ENCODE measurements at places on chromosomes 12 and 14.

DNA sequence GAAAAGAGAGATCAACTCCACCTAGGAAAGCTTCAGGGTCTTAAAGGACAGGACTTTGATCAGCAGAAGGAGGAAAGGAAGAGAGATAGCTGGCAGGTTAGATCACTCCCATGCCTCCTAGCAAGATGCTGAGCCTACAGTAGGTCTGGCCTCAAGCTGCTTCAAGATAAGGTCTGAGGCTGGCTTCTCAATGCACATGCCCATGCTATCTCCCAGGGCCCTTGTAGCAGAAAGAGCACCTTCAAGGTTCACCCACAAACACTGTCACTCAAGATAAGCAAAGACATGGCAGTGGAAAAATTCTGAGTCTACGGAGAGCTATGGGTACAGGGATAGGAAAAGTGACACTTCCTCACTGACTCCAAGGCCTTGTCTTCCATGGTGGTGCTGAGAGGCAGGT lies 14.3 kb downstream of the REM2 start:
- DNase-seq = no peak

GRCh38 chr12:12266389-12266872 lies 413 bp downstream of the LRP6 start:
- no peak for DNase-seq

GRCh38 chr12:98812225-98812624 lies 167.1 kb downstream of the APAF1 start:
- no peak for DNase-seq

- peak; percentile 16 for DNase-seq
Observed at GRCh38 chr12:22787557-22787956, 162.6 kb downstream of the ETNK1 start.

DNA sequence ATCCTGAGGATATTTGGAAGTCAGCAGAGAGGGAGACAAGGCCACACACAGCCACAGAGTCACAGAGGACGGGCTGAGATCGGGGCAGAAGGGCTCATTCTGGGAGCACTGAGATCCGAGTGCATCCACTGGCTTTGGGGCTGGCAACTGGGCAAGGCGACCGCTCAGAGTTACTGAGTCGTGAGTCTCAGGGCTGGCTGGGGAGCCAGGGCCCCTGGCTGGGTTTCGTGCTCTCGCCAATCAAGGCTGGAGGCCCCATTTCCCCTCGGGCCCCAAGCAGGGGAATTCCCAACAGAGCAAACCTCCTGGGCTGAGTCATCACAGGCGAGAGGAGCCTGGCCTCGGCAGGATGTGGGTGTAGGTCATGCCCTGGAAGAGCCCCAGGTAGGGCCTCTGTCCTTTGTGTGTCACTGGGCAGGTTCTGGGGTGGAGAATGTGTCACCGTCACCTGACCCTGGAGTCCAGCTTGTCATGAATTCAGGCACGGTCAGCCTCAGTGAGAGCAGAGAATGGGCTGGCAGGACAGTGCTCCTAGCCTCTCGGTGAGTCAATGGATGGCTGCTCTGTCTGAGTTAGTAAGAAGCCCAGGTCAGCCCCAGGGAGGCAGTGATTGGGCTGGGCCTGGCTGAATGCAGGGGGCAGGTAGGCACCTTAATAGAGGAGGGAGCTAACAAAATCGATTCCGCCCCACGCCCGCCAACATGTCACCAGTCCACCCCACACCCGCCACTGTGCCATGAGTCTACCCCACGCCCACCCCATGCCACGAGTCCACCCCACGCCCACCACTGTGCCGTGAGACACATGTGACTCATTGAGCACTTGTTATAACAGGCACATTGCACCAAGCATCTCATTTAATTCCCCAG lies 16.9 kb downstream of the ASB2 start:
- no peak for DNase-seq

GRCh38 chr14:65299826-65300225 lies 112.7 kb upstream of the FUT8 start:
- no peak for DNase-seq

GRCh38 chr12:121579981-121580868 lies 598 bp downstream of the KDM2B start:
- DNase-seq = peak; percentile 89

DNA sequence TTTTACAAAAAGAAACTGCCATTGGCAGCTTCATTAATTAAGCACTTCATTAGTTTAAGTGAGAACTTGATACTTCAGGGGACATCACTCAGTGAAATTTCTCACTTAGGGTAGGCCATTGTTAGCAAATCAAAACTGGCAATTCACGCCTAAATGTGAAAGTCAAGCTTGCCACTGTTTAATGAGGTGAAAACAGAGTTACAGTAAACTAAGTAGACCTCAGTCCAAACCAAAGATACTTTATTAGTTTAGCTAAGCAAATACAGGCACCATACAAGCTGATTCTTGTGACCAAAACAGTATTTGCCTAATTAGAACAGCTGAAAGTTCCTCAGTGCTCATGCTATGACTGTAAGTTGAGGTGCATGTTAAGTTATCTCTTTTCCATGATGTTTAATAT lies 176.5 kb upstream of the CPNE8 start:
- DNase-seq = no peak

- DNase-seq = peak; percentile 83
Observed at GRCh38 chr12:69897744-69898143, 72.7 kb downstream of the MYRFL start.

DNA sequence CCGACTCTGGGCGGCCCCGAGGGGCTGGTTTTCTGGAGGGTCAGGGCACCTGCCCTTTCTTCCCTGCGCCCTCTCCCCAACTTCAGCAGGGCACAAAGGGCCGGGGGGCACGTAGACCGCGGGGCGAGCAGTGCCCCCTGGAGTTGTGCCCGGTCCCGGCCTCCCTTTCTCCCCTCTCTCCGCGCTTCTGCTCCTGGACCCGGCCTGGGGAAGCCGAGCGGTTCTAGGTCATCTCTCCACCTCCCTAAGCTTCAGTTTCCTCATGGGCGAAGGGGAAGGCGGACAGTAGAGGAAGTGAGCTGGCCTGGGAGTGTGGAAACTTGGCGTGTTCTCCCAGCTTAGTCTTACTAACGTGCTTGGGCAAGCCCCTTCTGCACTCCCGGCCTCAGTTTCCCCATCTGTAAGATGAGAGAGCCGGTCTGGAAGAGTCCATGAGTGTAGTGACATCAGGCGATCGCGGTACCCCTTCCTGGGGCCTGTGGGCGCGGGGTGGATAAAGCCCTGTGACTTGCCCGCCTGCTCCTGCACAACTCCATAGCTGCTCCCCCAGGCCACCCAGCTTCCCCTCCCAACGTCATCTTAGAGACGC lies 158.6 kb upstream of the PARP11 start:
- DNase-seq = no peak

- DNase-seq = no peak
Observed at GRCh38 chr12:58433959-58434358, 486.3 kb downstream of the LRIG3 start.

GRCh38 chr14:68815298-68816182 lies 22.7 kb upstream of the ZFP36L1 start:
- DNase-seq = no peak

DNA sequence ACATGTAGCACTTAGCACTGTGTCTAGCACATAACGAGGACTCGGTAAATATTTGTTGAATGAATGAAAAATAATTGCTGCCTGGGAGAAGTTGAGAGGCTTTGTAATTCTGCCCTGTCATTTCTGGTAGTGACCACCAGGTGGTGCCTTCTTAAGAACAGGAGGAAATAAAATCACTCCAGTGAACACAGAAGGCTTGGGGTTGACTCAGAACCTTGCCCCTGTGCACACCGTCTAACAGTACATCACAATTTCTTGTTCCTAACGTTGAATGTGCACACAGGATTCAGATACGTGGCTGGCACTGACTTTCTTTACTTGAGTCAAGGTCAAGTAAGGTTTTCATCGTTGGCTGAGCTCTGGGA lies 91.8 kb downstream of the RGS6 start:
- no peak for DNase-seq

DNA sequence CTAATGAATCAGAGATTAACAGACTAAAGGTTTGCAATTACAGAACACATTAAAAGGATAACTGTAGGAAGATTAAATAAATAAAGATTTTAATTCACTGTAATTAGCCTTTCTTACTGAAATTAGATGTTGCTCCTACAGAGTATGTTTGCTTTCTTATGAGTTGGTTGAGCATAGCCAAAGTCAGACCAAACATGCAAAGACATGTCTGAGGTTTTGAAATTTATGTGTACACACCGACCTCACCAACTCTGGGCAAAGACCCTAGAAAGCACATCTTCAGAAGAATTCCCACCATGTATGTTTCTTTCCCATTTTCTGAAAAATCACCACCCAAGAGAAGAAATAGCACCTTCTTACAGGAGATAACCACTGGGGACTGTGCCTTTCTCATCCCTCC lies 159.2 kb downstream of the PAX9 start:
- DNase-seq = no peak

DNA sequence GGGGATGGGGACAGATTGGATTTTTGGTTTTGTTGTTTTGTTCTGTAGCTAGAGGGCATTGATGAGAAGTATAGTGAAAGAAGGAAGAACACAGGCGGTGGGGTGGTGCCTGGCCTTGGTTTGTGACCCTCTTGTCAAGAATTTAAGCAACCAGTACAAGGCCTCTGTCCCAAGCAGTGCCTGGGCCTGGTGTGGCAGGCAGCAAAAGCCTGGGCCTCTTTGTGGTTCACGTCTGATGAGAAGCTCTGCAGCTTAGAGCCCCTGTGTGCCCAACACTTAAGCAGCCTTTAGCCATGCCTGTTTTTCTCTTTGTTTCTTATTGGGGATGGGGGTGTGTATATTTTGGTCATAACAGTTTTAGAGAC lies 98.0 kb downstream of the PPP2R5C start:
- no peak for DNase-seq

DNA sequence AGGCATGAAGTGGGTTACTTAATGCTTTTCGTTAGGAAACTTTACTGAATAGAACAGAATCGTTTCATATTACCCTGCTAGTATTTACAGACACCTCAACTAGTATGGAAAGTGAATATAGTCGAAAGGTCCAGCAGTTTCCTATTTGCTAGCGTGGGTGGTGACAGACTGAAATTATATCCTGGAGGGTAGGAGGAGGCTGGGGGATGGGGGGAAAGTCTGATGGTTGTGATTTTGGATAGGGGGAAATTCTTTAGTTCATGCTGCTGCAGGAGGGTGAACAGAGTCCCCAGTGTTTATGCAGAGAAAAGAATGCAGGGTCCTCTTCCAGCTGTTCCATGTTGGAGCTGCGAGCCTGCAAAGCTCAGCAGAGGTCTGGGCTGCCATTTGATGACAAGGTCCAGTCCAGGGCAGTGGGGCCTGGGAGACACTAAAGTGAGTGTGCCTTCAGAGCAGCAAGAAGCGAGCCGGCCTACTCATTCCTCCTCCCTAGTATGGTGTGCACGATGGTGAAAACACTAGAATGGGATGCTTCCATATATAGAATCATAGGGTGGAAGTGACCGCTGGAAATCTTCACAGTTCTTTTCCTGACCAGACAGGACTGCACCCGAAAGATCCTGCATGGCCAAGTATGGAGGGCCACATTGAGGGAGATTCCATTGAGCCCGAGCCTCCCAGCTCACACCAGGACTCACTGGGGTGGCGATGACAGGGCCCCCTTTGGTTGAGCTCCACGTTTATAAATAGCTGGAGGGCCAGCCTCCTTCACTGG lies 2.1 kb downstream of the SAMD4A start:
- peak; percentile 81 for DNase-seq
